Epithelial cell of proximal tubule (primary cell): ENCODE measurements at places on chromosomes 11 and 22. TPM values are rescaled to one million over a fixed set of nuclear protein-coding genes. Genes with fewer than 3 reads are reported as not detected.

SERPIND1 gene
- total RNA-seq: not detected in 2 replicates

MOGAT2 gene
- total RNA-seq: not detected in 2 replicates

SEC14L6 gene
- 2.1 and 11.6 TPM in 2 replicates for total RNA-seq

DNA sequence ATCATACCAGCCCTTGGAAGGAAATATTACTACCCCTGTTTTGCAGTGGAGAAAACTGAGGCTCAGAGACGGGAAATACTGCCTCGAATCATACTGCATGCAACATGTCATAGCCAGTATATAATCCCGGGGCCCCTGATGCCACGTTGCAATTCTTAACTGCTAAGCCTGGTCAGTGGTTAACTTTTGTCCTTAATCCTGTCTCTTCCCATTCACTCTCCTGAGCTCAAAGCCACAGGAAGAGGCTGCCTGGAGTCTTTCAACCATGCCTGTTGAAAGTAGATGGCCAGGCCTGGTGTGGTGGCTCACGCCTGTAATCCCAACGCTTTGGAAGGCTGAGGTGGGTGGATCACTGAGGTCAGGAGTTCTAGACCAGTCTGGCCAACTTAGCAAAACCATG lies 166.6 kb downstream of the MIAT start:
- no peak for DNase-seq

- DNase-seq: no peak
Measured at GRCh38 chr11:70141486-70142220, 61.4 kb upstream of the FADD start.

- DNase-seq: no peak
Measured at GRCh38 chr22:48453751-48454485, 1373.8 kb downstream of the BRD1 start.

- DNase-seq: no peak
Measured at GRCh38 chr11:23765682-23766252, 731.1 kb upstream of the LUZP2 start.

- DNase-seq: no peak
Measured at GRCh38 chr11:376531-377173, 7.4 kb downstream of the B4GALNT4 start.

DNA sequence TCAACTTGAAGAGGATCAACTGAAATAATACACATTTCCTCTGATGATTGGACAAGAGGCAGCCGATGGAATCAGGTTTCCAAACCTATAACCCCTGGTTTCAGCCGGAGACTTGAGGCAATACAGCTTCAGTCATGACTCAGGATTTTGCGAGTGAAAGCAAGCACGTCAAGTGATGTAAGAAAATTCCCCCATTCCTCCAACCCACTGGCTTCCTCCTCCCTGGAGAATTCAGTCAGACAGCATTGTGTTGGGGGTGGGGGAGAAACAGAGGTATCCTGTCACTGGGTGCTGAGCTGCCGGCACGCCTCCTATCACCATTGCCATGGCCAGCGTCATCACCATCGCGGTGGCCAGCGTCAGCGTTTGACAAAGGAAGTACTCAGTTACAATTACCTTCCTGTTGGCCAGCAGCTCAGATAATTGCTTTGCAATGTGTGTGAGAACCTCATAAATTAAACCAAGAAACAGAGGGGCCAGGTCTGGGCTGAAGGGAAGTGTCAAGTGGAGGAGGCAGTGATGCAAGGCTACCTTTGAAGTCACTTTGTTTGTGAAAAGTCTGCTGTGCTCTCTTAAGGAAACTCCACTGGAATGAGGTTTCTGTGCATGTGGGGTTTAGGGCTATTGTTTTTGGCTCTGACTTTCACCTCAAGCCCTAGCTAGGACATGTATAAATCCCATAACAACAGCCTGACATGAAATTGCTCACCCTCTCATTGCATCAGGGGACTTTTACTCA lies 50.2 kb downstream of the LIF start:
- DNase-seq: peak; percentile 100

DNA sequence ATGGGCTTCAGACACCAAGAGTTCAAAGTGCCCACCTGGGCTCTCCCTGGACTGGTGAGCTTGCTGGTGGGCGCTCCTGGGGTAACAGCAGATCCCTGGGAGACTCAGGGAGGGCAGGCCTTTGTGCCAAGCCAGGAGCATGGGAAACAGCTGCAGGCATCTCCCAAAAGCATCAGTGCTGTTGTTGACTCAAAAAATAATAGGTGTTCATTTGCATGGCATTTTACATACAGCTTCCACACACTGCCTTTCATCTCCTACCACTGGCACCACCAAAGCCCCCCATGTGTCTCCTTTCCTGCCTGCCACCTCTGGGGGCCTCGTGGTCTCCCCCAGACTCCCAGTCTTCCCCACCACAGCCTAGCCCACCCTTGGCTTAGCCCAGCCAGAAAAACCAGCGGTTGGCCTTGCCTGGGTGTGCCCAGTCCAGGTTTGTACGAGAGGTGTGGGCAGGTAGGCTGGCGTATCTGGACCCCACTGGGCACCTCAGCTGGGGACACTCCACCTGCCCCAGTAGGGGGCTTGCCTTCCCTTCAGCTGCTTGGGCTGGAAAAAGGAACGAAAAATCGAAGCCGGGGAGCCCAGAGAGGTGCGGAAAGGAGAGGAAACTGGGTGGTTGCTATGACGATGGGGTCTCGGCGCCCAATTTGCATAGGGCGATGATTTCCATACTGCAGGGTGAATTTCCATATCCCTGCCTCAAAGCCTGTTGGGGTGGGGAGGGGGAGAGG lies 15.0 kb downstream of the POU2F3 start:
- no peak for DNase-seq

DNA sequence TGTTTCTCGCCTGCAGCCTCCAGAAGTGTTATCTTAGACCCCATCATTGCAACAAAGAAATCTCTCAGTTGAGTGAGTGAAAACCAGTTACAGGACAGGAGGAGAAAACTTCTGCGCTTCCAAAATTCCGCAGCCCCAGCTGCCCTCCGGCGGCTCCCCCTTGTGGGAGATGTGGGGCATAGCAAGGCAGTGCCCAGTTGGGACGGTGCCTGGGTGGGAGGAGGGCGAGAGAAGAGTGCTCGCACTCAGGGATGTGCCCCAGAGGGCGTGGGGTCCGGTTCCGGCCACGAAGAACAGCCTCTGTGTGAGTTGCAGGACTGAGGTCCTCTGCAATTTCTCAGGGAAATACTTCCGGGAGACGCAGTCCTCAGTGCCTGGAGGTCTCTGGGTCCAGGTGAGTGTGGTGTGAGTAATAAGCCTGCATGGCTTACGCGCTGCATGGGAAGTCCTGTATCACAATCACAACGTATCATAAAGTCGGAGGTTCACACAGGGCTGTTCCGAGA lies 87.0 kb upstream of the BLID start:
- no peak for DNase-seq

DNA sequence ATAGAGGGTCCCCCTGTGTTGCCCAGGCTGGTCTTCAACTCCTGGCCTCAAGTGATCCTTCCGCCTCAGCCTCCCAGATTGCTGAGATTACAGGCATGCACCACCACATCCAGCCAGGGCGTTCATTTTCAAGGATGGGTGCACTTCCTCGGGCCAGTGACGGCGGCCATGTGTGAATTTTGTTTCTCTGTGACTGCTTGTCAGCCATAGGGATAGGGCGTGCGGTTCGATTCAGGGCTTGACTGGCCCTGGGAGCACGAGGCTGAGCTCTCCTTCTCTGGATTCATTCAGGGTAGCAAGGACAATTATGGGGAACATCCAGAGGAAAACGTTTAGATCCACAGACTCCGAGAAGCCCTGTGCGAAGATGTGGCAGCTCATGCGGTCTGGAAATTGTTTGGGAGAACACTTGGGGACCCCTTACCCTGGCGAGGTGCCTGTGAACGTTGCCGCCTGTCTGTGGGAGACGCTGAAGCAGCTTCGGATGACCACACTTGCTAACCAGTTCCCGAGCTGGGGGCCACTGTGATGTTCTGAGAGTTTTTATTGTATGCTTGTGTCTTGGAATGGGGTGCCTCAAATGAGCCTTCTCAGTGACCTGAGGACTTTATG lies 2.9 kb downstream of the PTDSS2 start:
- no peak for DNase-seq

DNA sequence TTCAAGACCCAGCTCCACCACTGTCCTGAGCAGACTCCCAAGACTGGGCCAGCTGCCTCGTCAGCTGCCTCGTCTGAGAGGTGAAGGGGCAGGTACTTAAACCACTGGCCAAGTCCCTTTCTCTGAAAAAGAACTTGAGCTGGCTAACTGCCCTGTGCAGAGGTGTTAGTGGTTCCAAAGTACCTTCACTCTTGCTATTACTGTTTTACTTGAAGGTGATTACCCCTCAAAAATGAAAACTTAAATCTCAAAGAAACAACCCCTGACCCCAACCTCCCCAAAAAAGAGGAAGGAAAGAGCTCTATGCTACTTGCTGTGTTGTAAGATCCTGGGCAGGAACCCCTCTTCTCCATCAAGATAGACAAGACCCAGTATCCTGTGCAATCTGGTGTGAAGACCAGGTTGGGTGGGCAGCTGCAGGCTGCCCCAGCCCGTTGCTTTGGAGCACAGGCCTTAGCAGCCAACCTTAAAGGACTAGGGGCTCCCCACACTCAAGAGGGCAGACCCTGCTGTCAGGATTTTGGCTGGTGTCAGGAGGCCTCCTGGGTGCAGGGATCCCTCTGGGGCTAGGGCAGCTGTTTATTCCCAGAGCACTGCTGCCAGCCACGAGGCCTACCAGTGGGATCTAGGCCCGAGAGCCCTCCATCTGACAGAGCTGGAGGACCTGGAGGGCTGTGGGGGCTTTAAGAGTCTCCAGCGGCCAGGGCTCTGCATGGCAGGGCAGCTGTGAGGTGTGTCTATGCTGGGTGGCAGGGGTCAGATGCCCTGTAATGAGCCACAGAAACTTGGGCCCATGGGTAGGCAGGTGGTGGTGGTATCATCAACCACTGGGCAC lies 13.0 kb downstream of the GUCD1 start:
- DNase-seq: no peak

PVALB gene
- not detected in 2 replicates for total RNA-seq

DNA sequence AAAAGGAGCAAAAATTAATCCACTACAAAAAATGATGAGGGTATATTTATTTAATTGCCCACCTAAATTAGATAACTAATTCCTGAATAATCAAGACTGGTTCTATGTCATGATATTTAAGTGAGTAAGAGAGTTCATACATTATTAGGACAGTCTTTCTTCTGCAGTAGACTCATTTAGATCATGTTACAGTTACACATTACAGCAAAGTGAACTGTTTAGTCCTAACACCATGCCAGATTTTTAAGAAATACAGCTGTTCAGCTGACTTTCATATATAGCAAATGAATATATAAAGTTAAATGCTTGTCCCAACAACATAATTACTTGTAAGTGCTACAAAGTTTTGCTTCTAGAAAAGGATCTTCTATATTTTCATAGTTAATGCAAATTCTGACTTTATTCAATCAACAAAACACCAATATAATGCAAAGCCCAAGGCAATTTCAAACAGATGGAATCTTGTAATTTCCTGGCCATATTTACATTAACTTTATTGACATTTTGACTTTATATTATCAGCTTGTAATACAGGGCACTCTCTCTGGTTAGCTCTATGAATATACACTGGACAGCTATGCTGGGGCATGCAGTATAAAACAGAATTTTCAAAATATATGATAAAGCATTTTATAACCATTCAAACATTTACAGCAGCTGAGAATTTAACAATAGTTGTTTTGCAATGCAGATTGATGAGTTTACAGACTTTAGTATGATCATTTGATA lies 45.7 kb upstream of the TP53AIP1 start:
- DNase-seq: no peak

RNASEH2C gene
- total RNA-seq: 76.7 and 81.1 TPM in 2 replicates

DNA sequence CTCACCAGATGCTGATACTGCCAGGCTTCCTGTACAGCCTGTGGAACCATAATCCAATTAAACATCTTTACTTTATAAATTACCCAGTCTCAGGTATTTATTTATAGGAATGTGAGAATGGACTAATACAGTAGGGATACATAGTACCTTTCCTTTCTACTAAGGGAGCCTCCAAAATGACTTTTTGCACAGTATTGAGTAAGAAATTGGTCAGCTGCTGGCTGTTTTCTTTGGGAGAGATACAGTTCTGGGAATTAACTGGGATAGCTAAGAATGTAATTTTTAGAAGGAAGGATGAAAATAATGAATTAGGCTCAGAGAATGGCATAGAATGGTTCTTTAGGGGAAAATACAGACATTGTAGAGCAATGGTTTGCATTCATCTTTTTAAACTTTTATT lies 426.0 kb upstream of the DDI1 start:
- no peak for DNase-seq

DNA sequence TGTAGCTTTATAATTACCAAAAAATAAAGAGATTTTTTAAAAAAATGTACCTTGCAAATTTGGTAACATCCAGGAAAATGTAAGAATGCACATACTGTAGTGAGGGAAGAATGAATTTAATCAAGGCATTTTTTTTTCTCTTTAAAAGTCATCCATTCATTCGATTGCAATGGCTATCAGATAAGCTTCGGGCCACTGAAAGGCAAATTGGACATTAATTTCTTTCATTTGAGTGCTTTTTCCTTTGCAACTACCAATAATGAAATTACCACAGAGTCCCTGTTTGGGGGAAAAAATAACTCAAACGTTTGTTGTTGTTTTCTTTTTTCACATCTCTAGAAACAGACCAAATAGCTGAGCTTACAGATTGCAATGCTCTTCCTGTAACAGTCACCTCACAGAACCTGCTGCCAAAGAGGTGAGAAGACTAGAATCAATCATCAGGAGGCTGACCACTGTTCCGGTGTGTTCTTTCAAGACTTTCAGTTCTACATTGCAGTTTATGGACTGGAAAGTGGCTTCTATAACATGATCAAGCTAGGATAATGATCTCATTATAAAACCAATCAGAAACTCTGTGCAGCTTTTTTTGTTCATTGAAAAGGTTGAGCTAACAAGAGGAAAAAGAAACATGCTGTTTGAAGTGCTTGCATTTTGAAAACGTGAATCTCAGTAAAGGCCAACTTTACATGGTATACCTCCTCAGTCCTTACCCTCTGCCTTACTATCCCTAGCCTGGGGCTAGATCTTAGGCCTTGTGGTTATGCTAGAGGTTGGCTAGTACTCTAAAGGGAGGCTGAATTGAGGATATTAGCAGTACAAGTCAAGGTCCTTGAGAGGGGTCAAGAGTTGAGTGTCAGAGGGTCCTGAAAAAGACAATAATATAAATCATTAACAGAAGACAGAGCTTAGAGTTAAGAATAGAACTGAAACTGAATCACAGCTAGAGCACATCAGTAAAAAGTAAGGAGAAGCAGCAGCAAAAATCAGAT lies 1276.1 kb downstream of the LRRC4C start:
- DNase-seq: no peak

TMEM191C gene
- 1.8 and 3.8 TPM in 2 replicates for total RNA-seq

- DNase-seq: no peak
Measured at GRCh38 chr11:72441752-72442207, 7.4 kb upstream of the CLPB start.

GRCh38 chr11:17296852-17297559 lies 20.5 kb downstream of the NUCB2 start:
- DNase-seq: no peak
